ENCODE measurements at places on chromosomes 6 and 20. TPM values are rescaled to one million over a fixed set of nuclear protein-coding genes. Genes with fewer than 3 reads are reported as not detected.

- DNase-seq, result no peak
Observed at GRCh38 chr6:104126315-104127005, 733.3 kb downstream of the HACE1 start.

DNA sequence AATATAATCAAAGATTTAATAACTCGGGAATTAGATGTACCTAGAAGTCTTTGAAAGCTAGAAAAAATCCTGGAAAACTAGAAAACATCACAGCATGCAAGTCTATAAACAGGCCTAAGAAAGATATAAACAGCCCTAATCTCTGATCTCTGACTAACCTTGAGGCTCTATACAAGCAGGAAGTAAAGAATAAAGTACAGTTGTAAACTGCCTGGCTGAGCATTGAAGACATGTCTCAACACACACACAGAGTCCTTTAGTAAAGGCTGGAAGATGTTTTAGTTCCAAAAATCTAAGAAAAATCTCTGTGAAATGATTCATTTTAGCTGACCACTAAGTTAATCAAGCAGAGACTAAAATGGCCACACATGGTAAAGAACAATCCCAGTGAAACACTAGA lies 774.5 kb downstream of the EYS start:
- no peak for DNase-seq

HFE gene
- total RNA-seq, result 21.3 TPM

PLA2G7 gene
- total RNA-seq, result 30.1 TPM

GRCh38 chr6:26109772-26110171 lies 22.5 kb downstream of the HFE start:
- DNase-seq, result no peak

- no peak for DNase-seq
Observed at GRCh38 chr6:91442342-91442741, 855.5 kb upstream of the MAP3K7 start.

COL19A1 gene
- total RNA-seq, result 11.8 TPM

ASF1A gene
- 27.2 TPM for total RNA-seq

GRCh38 chr6:119224095-119224701 lies 125.4 kb downstream of the MAN1A1 start:
- DNase-seq, result no peak

DNA sequence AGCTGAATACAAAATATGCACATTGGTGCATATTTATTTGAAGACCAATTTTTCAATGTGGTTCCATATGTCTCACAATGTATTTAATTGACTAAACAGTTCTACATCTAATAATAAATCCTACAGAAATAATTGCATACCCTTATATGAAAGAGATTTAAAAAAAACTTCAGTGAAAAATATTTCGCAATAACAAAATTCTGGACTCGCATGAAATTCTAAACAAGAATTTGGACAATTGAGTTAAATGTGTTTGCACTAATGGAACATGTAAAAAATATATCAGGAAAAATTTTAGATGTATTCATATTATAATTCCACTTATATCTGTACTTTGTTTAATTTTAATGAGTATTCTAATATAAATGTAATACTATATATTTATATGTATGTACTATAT lies 1003.1 kb downstream of the EYS start:
- no peak for DNase-seq

GRCh38 chr6:96116674-96117073 lies 100.9 kb downstream of the FUT9 start:
- DNase-seq, result no peak

PPP1R16B gene
- 39.0 TPM for total RNA-seq

- DNase-seq, result no peak
Observed at GRCh38 chr20:2002365-2002764, 8.5 kb upstream of the PDYN start.

DNA sequence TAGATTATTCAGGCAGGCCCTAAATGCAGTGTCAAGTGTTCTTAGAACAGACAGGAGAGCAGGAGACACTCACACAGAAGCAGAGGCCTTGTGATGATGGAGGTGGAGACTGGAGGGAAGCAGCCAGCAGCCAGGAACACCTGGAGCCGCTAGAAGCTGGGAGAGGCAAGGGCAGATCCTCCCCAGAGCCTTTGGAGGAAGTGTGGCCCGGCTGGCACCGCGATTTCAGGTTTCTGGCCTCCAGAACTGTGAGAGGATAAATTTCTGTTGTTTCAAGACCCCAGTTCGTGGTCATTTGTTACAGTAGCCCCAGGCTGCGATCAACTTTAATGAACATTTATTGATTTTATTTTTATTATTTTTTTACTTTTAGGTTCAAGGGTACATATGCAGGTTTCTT lies 203.0 kb downstream of the QKI start:
- DNase-seq, result no peak

- no peak for DNase-seq
Observed at GRCh38 chr6:133971861-133972260, 18.8 kb downstream of the TBPL1 start.

All from spleen (tissue), 13 donors.